Chondrocyte (in vitro differentiated cells): ENCODE measurements at places on chromosomes 4 and X.

GRCh38 chr4:8409264-8410065 lies 31.1 kb downstream of the ACOX3 start:
- DNase-seq: no peak

DNA sequence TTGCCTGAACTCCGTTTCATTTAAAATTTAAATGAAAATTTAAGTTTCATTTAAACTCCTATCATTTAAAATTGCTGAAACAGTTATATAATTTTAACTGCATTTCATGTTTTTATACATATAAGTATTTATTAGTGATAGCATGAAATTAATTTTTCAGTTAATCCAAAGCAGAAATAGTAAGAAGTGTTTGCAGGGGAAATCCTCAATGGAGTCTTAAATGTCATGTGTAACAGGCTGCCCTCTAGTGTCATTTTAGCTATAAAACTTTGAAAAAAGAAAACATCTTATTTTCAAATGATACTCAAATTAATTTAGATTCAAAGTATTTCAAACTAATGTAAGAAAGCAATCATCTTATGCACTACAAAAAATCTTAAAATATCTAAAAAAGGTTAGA lies 27.2 kb downstream of the TAPT1 start:
- DNase-seq: no peak

DNA sequence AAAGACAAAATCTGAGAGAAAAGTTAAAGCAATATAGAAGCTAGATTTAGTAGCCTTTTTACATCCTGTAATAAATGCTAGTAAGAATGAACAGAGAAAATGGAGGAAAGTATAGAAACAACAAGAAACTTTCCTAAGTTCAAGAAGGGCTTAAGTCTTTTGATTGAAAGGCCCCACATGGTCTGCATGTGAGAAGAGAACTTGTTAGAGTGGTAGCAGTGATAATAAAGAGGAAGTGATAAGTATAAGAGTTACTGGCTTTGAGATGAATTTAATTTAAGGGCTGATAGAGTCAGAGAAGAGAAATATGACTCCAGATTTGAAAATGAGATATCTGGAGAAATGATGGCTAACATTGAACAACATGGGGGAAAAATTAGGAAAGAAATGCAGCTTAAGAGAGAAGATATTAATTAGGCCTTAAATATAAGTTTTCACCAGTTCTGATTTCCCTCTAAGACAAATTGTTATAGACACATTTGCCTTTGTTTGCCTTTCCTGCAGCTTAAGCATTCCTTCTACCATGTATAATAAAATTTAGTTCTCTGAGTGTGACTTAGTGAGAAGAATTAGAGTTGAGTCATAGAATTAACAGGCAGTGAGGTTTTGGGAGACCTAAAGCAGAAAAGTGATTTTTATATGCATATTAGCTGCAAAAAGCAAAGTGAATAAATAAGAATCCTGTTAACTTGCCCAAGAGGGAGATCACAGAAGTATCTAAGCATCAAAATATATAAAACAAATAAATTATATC lies 18.4 kb downstream of the ZFX start:
- no peak for DNase-seq

- no peak for DNase-seq
Measured at GRCh38 chr4:16583764-16584163, 314.7 kb downstream of the LDB2 start.
